Cardiac fibroblast (primary cell): ENCODE measurements at places on chromosomes 1 and 21.

DNA sequence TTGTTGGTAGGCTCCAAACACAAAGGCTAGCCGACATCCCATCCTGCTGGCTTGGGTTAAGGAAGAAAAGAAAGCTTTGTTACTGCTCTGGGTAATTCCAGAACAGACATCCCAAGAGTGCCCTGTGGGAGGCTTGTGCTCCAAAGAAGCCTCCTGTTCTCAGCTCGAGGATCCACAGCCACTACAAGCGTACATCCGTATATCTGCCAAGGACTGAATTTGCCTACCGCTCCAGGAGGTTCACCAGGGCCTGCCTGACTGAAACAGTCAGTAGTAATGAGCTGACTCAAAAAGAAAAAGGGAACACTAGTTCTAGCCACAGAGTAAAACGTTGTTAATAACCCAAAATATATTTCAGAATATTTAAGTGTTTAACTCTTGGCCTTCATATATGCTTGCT is 24.8 kb upstream of the MUTYH start:
- no peak for DNase-seq

DNA sequence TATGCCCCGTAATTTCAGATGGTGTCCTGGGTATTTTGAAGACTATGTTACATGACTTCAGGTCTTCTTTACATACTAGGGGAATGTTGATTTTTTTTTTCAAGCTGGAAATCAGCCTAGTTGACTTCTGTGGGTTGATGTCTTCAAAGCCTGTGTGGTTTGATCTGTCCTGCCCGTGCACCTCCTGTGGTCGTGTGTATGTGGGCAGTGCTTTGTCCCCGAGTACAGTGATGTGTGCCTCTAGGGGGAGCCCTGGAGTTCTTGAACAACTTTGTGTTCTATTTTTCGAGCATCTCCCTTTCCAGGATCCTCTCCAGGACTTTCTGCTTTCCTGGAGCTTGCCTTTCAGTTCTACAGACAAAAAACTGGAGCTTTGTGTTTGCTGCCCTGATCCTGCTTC is 28.9 kb downstream of the OBSCN start:
- peak; percentile 65 for DNase-seq

DNA sequence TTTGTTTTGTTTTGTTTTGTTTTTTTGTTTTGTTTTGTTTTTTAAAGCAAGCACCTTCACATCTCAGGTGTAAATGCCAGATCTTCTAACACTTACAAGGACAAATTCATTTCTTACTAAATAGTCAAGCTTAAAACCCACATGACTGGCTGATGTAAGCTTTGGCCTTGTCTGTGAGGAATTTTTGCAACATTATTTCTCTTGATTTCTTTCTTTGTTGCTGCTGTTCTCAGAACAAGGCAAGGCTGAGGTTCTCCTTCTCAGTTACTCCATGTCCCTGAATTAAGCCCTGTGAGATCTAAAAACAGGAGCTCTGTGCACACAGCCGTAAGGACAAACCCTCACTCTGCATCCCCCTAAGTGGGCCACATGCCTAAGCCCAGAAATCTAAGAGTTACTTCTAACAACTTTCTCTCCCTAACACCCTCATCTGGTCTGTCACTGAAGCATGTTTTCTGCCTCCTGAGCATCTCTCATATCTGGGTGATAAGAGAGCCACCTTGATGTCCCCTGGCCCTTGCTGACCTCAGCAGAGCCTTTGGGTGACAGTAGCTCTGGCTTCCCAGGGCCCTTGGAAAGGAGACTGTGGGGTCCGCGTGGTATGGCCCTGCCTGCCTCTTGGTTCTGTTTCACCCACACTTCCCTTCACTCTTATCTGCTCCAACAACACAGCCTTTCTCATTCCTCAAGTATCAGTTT is 81.2 kb upstream of the HOOK1 start:
- peak; percentile 50 for DNase-seq

- no peak for DNase-seq
Measured at GRCh38 chr1:76013206-76013581, 61.4 kb upstream of the ST6GALNAC3 start.
